ENCODE measurements at places on chromosomes 11 and 22. TPM values are rescaled to one million over a fixed set of nuclear protein-coding genes. Genes with fewer than 3 reads are reported as not detected.

- peaks cover 24% of the 10 kb centered on the region for H3K36me3 ChIP-seq
- peaks cover 38% of the 10 kb centered on the region for H3K4me1 ChIP-seq
- no peak for DNase-seq
- H3K27me3 ChIP-seq, result no peaks in the 10 kb centered on the region
- H3K4me3 ChIP-seq, result peak overlapping the region; percentile 72
Measured at GRCh38 chr22:20464912-20465758, 27.5 kb upstream of the SCARF2 start.

- no peak overlapping the region for H3K27ac ChIP-seq
- no peak overlapping the region for H3K4me3 ChIP-seq
- no peaks in the 10 kb centered on the region for H3K27me3 ChIP-seq
- peaks cover 35% of the 10 kb centered on the region for H3K36me3 ChIP-seq
- peaks cover 6% of the 10 kb centered on the region for H3K4me1 ChIP-seq
Measured at GRCh38 chr11:68929706-68930570, 26.2 kb downstream of the IGHMBP2 start.

DNA sequence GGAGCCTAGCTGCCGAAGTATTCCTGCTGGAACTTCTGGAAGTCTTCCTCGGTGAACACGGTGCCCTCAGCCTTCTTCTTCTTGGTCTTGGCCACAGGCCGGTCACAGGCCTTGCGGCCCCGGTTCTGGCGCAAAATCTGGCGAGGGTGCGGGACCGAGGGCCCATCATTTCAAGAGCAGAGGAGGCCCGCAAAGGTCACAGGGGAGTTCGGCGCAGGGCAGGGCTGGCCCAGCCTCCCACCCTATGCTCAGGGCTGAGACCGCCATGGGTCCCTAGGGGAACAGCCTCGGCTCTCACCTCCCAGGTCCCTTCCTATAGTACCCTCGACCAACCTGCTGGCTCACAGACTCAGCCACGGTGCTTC, 3.1 kb downstream of the RPS19BP1 start:
- H3K27ac ChIP-seq, result peak overlapping the region; percentile 43
- DNase-seq, result no peak
- no peaks in the 10 kb centered on the region for H3K27me3 ChIP-seq
- peaks cover 65% of the 10 kb centered on the region for H3K4me1 ChIP-seq
- H3K36me3 ChIP-seq, result peaks cover 32% of the 10 kb centered on the region
- H3K4me3 ChIP-seq, result peak overlapping the region; percentile 67

DNA sequence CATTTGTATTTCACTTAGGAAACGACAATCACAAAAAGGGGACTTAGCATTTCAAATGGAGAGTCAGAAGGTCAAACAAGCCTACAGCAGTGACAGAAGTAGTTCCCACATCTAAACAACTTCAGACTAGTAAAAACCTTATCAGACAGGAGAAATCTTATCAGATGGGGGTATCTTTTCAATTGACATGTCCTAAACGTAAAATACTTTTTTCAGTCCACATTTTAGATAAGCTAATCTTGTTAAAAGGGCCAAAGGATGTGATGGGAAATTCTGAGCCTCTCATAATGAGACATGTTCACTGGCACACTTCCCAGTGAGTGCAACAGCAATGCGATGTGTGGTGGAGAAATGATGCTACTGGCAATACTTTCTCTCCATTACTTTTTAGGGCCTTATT, 2.4 kb downstream of the MAPK1 start:
- H3K4me1 ChIP-seq, result peaks cover 48% of the 10 kb centered on the region
- DNase-seq, result no peak
- H3K27me3 ChIP-seq, result no peaks in the 10 kb centered on the region
- peaks cover 20% of the 10 kb centered on the region for H3K36me3 ChIP-seq
- H3K27ac ChIP-seq, result no peak overlapping the region

- H3K36me3 ChIP-seq, result peaks cover 10% of the 10 kb centered on the region
- no peak for DNase-seq
- no peak overlapping the region for H3K27ac ChIP-seq
- peaks cover 5% of the 10 kb centered on the region for H3K27me3 ChIP-seq
- H3K4me1 ChIP-seq, result peaks cover 19% of the 10 kb centered on the region
- no peak overlapping the region for H3K4me3 ChIP-seq
Measured at GRCh38 chr11:62122076-62122475, 1.7 kb upstream of the INCENP start.

- DNase-seq, result no peak
- peak overlapping the region; percentile 16 for H3K27ac ChIP-seq
- H3K4me3 ChIP-seq, result no peak overlapping the region
- H3K4me1 ChIP-seq, result peaks cover 22% of the 10 kb centered on the region
Measured at GRCh38 chr22:44707752-44708151, 5.7 kb downstream of the PRR5 start.

GRCh38 chr11:119222308-119222707, 16.2 kb downstream of the CBL start:
- peaks cover 15% of the 10 kb centered on the region for H3K36me3 ChIP-seq
- no peak overlapping the region for H3K4me3 ChIP-seq
- H3K27ac ChIP-seq, result no peak overlapping the region
- peaks cover 18% of the 10 kb centered on the region for H3K4me1 ChIP-seq
- no peak for DNase-seq

DNA sequence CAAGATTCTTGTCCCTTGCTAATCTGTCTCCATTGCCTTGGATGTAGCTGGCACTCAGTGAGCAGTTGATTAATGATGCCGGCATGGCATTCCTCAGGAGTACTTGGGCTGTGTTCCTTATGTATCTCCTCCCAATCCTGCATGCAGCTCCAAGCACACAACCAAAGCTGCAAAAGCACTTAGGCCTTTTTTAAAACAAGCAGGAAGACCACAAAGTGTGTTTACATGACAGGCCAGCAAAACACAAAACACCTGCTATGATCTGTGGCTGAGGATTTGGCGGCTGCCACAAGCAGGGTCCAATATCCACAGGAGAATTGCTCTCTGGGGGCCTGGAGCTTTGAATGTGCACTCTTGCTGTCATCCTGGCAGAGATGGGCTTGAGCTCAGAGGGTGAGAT, 8.9 kb downstream of the ABTB2 start:
- no peak overlapping the region for H3K27ac ChIP-seq
- peaks cover 16% of the 10 kb centered on the region for H3K4me1 ChIP-seq
- peaks cover 24% of the 10 kb centered on the region for H3K27me3 ChIP-seq

- no peak for DNase-seq
- no peak overlapping the region for H3K4me3 ChIP-seq
- no peaks in the 10 kb centered on the region for H3K27me3 ChIP-seq
- no peaks in the 10 kb centered on the region for H3K36me3 ChIP-seq
- H3K27ac ChIP-seq, result no peak overlapping the region
Measured at GRCh38 chr11:101456812-101457211, 127.0 kb downstream of the TRPC6 start.

DNA sequence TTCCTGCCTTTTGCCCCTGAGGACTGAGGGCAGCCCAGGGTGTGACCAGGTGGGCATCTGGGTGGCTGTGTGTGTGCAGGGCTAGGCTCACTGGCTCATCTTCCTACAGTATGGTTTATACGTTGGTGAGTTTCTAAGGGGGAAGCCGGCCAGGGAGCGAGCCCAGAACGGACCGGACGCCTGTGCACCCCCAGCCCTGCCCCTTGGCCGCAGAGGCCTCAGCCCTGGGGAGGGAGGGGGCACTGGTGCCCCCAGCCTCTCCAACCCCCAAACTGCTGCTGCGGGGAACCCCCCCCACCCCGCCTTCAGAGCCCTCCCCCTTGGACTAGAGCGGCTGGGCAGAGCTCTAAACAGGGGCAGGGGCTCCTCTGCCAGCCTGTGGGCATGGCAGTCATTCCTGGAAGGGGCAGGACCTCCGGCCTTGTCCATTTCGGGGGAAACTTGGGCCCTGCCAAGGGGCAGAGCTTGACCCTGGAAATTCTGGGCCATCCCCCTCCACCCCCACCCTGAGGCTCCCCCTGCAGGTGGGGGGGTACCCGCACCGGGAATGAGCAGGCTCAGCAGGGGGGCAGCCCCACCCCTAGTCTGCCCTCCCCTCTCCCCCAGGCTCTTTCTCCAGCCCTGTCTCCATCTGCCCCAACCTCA, 5.4 kb downstream of the YIF1A start:
- H3K4me3 ChIP-seq, result no peak overlapping the region
- no peak for DNase-seq
- H3K4me1 ChIP-seq, result peaks cover 22% of the 10 kb centered on the region

DNA sequence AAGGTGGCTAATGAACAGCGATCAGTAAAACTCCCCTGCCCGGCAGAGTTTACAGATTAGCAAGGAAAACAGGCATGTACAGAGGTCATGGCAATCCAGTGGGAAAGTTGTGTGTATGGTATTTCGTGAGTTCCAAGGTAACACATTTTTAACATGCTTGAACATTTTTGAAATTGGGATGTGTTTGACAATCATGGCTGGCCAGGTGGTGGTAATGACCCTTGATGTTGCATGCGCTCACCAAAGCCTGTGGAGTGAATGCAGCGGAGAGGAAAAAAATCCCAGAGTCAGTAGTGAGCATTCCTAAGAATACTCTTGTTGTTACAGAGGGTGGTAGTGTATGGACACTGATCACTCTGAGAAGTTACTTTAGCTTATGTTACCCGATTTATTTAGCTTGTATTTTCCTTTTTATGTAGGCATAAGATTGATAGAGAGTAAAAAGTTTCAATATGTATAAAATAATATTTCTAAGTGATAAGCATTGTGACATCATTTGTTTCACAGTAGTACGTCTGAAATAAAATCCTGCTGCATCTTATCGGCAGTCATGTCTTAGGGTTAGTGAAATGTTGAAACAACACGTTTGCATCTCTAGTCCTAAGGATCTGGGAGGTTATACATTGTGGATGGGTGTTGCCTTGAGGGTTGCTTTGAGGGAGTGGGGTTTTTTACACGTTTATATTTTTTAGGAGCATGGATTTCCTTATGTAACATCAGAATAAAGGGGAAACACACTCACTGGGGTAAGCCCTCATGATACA, 8.7 kb downstream of the TEAD1 start:
- H3K36me3 ChIP-seq, result no peaks in the 10 kb centered on the region
- no peak overlapping the region for H3K4me3 ChIP-seq
- no peak for DNase-seq
- H3K27me3 ChIP-seq, result peaks cover 84% of the 10 kb centered on the region

DNA sequence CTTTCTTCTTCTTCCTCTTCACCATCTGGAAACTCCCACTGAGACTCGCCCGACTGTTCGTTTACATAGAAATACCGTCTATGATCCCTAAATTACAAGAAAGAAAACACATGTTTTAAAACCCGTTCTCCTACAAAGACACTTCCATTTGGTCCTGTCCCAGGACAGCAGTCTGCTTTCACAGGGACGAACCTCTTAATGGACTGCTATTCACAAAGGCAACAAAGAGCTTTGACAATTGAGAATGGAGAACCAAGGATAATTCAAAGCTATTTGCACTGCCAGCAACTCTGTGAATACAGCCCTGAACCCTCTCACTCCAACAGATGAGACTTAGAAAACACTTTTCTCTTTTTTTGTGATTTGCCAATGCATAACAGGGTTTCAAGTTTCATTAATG, 16.3 kb upstream of the AGBL2 start:
- H3K4me1 ChIP-seq, result no peaks in the 10 kb centered on the region
- H3K27me3 ChIP-seq, result no peaks in the 10 kb centered on the region
- no peak overlapping the region for H3K4me3 ChIP-seq
- H3K27ac ChIP-seq, result peak overlapping the region; percentile 67
- no peak for DNase-seq
- H3K36me3 ChIP-seq, result peaks cover 36% of the 10 kb centered on the region

GRCh38 chr11:83464160-83464944, 178.2 kb upstream of the CCDC90B start:
- DNase-seq, result no peak
- no peaks in the 10 kb centered on the region for H3K36me3 ChIP-seq
- H3K27ac ChIP-seq, result no peak overlapping the region

GRCh38 chr22:33166206-33166605, 108.0 kb upstream of the SYN3 start:
- no peak for DNase-seq
- no peaks in the 10 kb centered on the region for H3K4me1 ChIP-seq
- no peak overlapping the region for H3K27ac ChIP-seq
- H3K4me3 ChIP-seq, result no peak overlapping the region
- H3K27me3 ChIP-seq, result no peaks in the 10 kb centered on the region
- H3K36me3 ChIP-seq, result no peaks in the 10 kb centered on the region

- no peak overlapping the region for H3K27ac ChIP-seq
- no peak overlapping the region for H3K4me3 ChIP-seq
- DNase-seq, result peak; percentile 1
- no peaks in the 10 kb centered on the region for H3K36me3 ChIP-seq
- H3K4me1 ChIP-seq, result peaks cover 8% of the 10 kb centered on the region
Measured at GRCh38 chr22:22886546-22886945, 1.1 kb upstream of the IGLL5 start.

GRCh38 chr11:97751405-97751804, 1269.3 kb upstream of the CNTN5 start:
- H3K36me3 ChIP-seq, result no peaks in the 10 kb centered on the region
- no peaks in the 10 kb centered on the region for H3K27me3 ChIP-seq
- no peak overlapping the region for H3K4me3 ChIP-seq
- H3K4me1 ChIP-seq, result no peaks in the 10 kb centered on the region

DNA sequence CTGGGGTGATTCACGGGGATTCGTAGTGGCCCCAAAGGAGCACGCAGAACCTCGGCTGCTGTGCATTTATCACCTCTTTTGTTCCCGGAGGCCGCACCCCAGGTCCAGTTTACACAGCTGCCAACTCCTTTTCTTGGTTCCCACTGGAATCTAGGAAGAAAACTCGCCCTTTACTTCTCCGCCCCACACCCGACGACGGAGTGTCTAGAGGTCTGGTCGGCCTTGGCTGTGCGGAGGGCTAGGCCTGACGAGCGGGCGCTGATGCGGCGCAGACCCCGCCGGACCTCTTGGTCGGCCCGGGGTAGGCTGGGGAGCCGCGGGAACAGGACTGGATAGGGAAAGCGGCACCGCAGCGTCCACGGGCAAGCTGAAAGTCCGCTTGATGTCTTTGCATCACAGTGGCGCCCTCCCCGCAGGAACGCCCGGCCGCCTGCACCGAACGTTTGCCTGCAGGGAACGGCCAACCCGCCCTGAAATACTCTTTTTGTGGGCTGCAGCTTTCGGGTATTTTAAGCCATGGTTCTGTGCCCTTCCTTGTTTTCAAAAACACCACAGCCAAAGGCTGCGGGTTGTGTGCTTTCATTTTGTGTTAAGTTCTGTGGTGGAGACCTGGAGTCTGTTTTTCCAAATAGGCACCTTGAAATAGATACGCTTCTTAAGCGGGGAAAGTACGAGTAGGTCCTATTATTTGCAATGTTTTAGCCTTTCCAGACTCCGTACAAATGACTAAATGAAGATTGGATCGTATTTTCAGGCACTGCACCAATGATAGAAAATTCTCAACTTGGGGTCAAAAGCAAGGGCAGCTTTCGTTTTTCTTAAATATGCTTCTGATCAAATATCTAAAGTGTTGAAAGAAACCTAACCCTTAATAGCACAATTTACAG, 829 bp upstream of the ZBED5 start:
- H3K36me3 ChIP-seq, result peaks cover 17% of the 10 kb centered on the region
- peaks cover 22% of the 10 kb centered on the region for H3K4me1 ChIP-seq
- peak overlapping the region; percentile 100 for H3K27ac ChIP-seq
- peak; percentile 75 for DNase-seq

Gene TSGA10IP
- not detected for total RNA-seq

Gene SLC22A9
- total RNA-seq, result not detected

Gene NAV2
- 2.9 TPM for total RNA-seq

Gene NPTXR
- 5.9 TPM for total RNA-seq

Gene TUBGCP6
- 94.5 TPM for total RNA-seq

Gene ACRV1
- not detected for total RNA-seq

Gene HOATZ
- not detected for total RNA-seq

Gene ZBTB3
- total RNA-seq, result 14.0 TPM

Gene BAIAP2L2
- total RNA-seq, result 1.6 TPM

Gene SF3A1
- 220 TPM for total RNA-seq

Gene RCN1
- 10.2 TPM for total RNA-seq

Data from activated naive CD8-positive, alpha-beta T cell treated with anti-CD3 and anti-CD28 coated beads, Interleukin-2, amount 10 ng/mL, durations not matched to agents 7 days and 5 days (primary cell).